GM18507 (cell line): ENCODE measurements at places on chromosomes 2 and 18.

DNA sequence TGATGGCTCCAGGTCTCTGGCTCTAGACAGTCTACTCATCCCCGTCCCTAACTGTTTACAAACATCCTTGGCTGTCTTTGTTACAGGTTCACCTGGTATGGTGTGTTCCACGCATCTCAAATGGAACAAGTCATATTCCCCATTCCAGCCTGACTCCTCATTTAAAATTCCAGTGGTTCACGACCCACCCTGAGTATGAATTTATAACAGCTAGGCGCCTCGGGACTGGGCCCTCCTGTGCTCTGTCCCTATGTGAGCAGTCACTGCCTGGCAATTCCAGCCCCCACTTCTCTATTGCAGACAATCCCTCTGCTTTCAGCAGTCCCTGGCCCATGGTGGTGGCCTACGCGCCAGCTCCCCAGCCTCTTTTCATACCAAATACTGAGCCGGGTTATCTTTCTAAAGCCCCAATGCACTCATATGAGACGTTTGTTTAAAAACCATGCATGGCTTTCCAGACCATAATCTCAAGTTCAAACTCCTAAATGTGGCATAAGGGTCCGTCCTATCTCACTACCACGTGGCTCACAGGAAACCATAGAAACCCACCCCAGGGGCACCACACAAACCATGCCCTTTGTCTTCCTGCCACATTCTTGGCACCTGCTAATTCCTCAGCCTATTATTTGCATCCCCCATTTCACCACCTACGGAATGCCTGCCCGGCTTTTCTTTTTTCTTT is 1.6 kb downstream of the SERPINB8 start:
- no peak for DNase-seq

DNA sequence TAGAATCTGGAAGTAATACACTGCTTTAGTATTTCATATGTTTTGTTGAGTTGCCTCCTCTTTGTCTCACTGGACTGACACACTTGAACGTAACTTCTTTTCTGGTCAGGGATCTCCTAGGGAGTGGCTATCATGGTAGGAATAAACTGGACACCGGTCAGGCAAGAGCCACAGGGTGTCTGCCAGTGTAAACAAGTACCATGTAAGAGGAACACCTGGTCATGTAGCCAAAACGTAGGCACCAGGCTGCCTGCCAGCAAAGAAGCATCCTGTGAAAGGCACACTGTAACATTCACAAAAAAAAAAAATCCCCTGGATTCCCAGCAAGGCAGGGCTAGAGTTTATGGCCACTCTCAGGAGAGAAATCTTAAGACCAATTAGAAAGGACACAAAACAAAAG is 372.8 kb upstream of the RND3 start:
- DNase-seq: no peak

DNA sequence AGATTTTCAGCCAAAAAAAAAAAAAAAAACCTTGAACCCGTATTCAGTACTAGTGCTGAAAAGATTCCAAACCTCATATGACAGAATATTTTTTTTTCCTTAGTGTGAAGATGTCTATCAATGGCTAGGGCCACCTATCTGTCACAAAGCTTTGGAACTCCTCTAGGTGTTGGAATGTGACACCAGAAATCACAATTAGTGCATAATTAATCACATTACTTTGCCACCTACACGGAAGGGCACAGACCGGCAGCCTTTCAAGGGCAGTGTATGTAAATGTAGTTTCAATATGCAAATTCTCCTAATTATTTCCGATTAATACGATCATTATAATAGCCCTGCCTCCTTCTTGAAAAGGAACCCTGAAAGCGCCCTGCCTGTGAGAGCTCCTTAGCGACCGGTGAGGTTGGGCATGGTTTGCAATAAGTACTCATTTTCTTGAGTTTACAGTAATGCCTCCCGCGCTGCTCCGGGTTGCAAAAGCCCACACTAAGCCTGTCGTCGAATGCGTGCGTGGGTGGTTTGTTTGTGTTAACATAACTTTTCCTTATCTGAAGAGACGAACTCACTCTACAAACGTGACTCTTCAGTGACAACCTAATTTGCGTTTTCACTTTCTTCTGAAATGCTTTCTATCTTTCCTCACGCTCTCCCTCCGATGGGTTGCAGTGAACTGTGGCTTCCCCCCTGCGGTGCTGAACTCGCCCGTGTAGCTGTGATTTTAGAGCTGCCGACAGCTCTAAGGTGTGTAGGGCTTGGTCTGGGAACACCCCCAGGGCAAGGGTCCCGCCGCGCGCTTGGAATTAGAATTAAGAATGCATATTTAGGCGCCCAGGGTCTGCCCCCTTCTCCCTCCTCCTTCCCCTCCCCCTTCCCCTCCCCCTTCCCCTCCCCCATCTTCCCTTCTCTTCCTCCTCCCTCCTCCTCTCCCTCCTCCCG is 765 bp upstream of the ID2 start:
- no peak for DNase-seq

GRCh38 chr2:47767880-47768609 is 14.9 kb upstream of the MSH6 start:
- DNase-seq: peak; percentile 49
